ENCODE measurements at places on chromosomes 12 and 14. TPM values are rescaled to one million over a fixed set of nuclear protein-coding genes. Genes with fewer than 3 reads are reported as not detected.

DNA sequence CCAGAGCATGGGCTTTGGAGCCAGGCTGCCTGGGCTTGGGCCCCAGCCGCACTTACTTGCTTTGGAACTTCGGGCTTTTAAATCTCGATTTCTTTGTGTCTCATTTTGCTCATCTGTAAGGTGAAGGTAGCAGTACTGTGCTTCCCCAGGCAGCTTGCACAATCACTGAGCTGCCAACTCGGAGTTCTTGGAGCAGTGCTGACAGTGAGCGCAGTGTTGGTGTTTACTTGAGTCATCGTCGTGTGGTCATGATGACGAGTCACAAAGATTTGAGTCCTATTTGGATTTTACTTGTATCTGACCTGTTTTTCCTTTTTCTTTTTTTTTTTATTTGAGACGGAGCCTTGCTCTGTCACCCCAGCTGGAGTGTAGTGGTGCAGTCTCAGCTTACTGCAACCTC lies 31.3 kb upstream of the ATF1 start:
- no peak for DNase-seq

DNA sequence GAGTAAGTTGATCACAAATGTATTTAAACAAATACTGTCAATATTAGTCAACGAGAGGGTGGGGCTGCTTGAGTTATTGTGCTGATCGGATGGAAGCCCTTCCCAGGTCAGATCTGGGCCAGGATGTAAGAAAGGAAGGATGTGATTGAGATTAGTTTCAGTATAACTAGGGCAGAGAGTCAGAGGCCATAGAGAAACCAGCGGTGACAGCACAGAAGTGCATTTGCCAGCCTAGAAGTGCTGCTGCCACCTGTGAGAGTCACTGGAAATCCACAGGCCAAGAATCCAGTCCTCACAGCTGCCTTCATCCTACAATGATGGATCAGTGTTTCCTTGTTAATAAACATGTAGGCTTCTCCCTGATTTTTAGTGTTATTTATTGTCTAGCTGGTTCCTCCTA lies 9.8 kb upstream of the FERMT2 start:
- no peak for DNase-seq

DNA sequence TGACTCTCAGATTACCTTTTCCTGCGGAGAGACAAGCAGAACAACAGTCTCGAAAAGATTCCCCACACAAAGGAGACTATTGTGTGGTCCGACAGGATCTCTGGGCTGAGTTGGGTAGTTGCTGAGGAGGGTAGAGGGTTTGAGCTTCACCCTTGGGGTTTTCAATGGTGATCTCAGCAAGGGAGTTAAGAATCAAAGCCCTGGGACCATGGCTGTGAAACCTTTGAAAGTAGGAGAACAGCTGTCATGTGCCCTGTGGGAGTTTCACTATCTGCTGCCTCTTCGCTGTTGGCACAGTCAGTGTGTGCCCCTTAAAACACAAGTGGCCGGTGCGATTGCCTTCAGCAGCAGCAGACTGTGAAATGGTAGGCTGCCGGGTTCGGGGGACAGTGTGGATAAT lies 14.2 kb upstream of the PLEK2 start:
- no peak for DNase-seq

GRCh38 chr12:110330544-110330943 lies 49.5 kb downstream of the ATP2A2 start:
- DNase-seq = no peak

DNA sequence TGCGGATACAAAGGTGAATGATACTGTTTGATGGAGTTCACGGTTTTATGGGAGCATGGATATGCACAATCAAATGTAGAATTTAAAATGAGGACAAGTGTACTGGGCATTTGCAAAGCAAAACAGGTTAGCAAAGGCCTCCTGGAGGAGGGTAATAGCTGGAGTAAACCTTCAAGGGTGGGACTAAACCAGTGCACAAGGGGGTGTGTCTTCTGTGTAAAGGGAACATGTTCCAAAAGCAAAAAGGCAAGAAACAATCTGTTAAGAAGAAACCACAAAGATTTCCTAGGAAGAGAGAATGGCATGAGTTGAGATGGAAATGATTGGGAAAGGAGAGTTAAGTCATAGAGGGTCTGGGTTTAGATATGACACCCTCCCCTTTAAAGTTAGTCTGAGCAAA lies 109.2 kb upstream of the SLCO1C1 start:
- no peak for DNase-seq

The GPR84 gene
- not detected for total RNA-seq

DNA sequence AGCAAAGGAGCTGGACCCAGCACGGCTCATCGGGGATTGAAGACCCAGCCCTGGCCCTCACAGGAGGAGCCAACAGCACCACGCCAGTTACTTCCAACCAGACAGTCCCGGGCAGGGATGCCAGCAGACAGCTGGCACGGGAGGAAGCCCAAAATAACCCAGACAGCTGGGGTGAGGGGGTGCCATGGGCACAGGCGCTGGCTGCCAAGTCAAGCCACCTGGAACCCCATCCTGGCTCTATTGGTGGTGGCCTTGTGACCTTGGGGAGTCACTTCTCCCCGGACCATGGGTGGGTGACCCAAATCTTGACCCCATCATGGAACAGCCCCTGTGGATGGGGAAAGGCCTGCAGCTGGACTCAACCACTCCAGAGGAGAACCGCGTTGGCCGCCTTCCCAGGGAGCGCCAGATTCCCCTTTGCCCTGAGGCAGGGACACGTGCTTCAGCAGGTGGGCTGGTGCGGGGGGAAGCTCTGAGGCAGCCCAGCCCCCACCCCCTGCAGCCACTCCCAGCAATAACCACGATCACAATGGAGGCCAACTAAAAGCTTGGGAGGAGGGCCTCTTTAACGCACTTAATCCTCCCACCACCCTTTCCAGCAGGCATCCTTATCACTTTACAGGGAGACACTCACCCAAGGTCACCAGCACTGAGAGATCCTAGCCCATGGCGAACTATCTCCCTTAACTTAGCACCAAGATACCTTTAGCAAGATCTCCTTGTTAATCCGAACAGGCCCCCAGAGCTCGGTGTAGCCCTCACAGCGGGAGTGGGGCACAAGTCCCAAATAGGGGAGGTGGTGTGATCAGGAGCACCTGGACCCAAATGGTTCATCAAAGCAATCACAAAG lies 4.7 kb upstream of the RHOF start:
- DNase-seq = no peak

DNA sequence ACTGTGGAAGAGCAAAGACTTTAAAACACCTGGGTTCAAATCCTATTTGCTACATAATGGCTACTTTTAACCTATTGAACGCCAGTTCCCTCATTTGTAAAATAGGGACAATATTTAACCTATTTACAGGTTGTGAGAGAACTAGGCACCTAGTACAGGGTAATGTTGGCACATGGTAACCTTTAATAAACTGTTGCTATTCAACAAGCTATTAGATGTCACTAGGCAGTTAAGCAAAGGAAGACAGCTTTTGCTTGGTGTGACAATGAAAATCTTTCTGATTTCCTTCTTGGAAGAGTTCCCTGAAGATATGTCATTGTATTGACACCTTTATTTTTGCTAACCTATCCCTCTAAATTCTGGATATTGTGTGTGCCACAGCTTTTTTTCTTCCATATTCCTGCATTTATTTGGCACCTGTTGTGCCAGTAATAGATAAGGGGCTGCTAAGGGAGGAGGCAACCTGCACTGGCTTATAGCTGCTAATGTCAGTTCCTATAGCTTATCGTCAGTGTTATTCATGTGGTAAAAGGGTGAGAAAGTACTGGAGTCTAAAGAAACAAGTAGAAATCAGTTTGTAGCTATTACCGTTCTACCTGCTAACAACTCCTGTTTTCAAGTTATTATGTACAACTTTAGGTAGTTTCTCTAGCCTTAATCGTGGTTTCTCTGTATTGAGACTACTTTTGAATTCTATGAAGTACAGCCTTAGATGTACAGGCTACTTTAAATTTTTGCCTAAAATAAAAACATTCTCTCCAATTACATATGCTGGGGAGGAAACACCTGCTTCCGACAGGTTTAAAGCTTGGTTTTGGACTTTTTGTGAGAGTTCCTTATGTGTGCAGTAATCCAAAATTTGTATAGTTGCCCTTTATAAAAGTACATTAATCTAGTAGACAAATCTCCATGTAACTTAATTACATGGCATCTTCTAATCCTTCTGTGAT lies 24.3 kb downstream of the HIF1A start:
- peak; percentile 46 for DNase-seq

The IL31 gene
- total RNA-seq = not detected

DNA sequence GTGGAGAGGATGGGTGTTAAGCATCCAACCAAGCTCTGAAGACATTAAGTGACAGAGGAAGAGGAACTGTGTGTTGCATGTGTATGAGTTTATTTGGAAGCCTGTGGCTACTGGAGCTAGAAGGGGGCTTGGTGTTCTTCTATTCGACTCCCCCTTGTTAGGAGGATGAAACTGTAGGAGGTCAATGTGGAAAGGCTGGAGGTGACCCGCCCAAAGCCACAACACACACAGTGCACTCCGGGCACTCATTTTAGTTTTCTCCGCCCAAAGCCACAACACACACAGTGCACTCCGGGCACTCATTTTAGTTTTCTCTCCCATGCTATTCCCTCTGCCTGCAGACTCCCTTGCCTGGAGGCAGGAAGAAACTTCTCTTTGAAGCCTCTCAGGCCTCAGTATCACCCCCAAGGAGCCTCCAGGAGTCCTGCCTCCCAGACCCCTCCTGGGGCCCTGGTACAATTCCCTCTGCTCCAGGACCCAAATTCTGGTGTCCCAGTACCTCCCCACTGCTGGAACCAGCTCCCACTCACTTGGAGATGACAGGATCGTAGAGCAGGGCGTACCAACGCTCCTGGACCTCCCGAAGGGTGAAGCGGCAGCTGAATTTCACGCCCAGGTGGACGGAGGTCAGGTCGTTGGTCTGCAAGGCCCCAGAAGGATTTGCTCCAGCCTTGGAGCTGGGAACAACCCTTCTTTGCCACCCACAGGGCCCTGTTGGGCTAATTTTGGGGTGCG lies 3.8 kb downstream of the MCRS1 start:
- DNase-seq = peak; percentile 16

DNA sequence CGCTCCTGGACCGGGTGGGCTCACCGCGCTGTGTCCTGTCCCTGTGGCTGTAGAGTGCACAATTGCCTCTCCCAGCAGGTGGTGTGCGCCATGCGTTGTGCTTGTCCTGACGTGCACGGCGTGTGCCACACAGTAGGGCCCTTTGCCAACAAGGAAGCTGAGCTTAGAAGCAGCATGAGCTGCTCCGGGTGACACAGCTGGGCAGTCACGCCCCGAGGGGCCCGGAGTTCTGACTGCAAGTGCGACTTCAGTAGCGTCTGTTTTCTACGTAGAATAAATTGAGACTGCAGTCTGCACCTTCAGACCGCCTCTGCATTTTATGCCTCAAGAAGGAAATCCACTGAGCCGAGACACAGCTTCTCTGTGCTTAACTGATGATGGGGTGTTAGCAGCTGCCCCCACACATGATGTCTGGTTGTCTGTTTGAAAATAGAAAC lies 81.6 kb downstream of the ADGRD1 start:
- peak; percentile 61 for DNase-seq

DNA sequence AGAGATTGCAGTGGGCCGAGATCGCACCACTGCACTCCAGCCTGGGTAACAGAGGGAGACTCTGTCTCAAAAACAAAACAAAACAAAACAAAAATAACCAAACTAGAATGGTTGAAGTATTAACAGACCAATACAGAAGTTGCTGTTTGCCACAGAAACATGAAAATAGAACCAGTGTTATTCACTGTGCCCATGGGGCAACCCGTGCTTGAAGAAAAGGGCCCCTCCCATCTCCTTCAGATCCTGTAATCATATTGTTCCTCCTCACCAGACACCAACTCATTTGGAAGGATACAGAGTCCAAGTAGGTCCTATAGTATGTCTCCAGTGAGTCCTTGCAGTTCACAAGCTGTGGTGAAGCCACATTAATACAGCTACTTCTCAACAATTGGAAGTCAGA lies 30.9 kb downstream of the SLC35F4 start:
- DNase-seq = no peak

All from B cell (primary cell).